Stimulated activated CD4-positive, alpha-beta T cell treated with anti-CD3 and anti-CD28 coated beads, Interleukin-15, amount 100 ng/mL, for 1 hour (primary cell): ENCODE measurements at places on chromosomes 2 and 18.
A peak's percentile ranks its signal among the peaks of the same experiment; 100 is the strongest.

- no peak for DNase-seq
Measured at GRCh38 chr2:12507295-12507694, 209.4 kb upstream of the TRIB2 start.

GRCh38 chr2:36696533-36696932 lies at the start of gene VIT:
Gene VIT, plus strand, starts transcription at chr2:36696707. Its CDS starts 19,664 bp downstream, at chr2:36716371.
- no peak for DNase-seq

GRCh38 chr18:47260120-47260923 lies 8.9 kb upstream of the SKOR2 start:
- DNase-seq, result no peak

- DNase-seq, result no peak
Measured at GRCh38 chr2:171095014-171095582, 65.6 kb downstream of the TLK1 start.

- no peak for DNase-seq
Measured at GRCh38 chr2:137185378-137186078, 420.2 kb downstream of the THSD7B start.

- no peak for DNase-seq
Measured at GRCh38 chr2:5121642-5122041, 570.5 kb upstream of the SOX11 start.

- no peak for DNase-seq
Measured at GRCh38 chr18:58113337-58113736, 69.3 kb downstream of the NEDD4L start.

DNA sequence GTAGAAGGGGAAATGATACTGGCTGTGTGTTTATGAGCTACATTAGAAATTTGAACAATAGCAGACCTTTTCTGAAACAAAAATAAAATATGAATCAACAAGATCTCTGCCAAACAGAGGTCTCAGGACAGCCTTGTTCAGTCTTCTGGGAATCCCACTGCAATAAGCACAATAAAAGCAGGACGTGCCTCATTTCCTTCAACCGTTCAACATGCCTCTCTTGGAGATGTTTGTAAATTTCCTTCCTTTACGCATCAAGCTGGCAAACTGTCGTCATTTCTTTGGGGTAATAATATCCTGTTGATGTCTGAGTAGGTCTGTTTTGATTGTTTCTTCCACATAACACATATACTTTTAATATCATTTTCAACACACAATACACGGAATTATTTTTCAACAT lies 77.2 kb downstream of the TCF4 start:
- DNase-seq, result no peak

DNA sequence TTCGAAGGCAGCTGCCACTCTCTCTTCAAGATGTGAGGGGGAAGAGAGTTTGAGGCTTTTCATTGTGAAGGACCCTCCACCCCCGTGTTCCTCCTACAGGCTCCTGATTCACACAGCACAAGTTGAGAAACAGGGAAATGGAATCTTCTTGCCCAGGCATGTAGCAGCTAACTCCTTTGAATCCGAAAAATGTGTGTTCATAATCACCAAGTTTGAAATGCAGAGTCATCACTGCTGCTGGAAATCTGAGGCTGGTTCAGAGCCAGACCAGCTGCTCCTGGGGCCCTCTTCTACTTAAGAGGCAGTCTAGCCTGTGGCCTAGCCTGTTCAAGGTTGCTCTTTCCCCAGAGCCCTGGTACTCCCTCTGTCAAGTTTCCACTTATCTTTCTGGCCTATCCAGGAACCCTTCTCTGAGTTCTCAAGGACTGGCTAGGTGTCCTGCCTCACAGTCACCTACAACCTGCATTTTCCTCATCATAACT lies 166.4 kb downstream of the TMEM247 start:
- no peak for DNase-seq

GRCh38 chr2:216694082-216694825 lies 1.1 kb downstream of the IGFBP5 start:
- DNase-seq, result peak; percentile 27
